Common myeloid progenitor, CD34-positive (primary cell): ENCODE measurements at places on chromosomes 2 and 18.

DNA sequence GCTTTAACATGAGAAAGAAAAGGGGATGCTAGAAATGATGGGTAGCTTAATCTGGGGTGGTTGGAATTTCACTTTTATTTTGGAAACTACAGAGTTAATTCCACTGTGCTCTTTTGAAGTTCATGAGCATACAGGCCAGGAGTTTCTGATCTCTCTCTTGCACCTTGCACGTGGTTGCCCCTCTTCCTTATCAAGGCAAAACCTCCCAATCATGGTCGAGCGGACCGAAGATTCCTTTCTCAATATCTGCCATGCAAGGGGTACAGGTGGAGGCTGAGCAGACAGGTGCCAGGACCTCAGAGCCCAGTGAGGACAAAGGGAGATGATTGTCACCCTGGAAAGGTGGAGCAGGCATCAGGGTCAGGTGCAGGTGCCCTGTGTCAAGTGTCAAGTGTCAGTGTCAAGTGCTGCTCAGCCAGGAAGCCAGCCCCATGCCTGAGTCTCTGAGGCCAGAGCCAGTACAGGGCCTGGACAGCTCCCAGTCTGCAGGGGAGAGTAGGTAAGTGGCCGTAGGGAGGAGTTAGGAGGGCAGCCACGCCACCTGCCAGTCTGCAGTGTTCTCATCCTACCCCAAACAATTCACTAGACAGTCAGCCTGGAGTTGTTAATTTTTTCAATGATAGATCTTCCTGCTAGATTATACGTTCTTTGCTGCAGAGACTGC lies 42.2 kb downstream of the LPIN1 start:
- no peaks in the 10 kb centered on the region for H3K4me1 ChIP-seq
- H3K27me3 ChIP-seq, result no peaks in the 10 kb centered on the region
- H3K4me3 ChIP-seq, result no peak overlapping the region
- H3K36me3 ChIP-seq, result peaks cover 21% of the 10 kb centered on the region
- DNase-seq, result no peak

DNA sequence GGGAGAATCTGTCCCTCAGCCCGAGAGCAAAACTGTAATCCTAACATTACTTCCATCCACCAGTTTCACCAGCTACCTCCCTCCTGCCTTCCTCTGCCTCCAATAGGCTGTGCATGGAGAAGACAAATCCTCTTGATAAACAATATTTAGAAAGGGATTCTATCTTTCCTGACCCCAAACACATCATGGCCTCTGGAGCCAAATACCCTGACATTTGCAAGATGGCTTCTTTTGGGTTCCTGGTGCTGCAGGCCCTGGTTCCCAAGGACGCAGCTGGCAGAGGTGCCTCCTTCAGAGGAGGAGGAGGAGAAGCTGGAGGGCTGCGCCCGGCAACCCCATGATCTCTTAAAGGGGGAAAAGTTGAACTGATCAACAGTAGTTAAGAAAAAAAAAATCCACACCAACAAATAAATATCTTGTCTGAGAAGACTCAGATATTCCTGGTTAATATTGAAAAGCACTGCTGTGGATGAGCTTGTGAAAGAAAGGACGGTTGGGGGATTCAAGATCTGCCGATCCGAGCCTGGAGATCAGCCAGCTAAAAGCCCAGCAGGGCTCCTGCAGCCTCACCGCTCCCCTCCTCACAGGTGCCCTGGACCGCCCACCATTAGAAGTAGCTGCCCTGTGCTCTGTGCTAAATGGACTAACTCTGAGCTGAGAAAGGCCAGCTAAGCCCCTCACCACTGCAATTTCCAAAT lies 116.8 kb downstream of the MSH2 start:
- H3K4me3 ChIP-seq, result peak overlapping the region; percentile 80
- peaks cover 12% of the 10 kb centered on the region for H3K4me1 ChIP-seq
- no peaks in the 10 kb centered on the region for H3K27me3 ChIP-seq
- H3K27ac ChIP-seq, result no peak overlapping the region
- no peak for DNase-seq

- peaks cover 12% of the 10 kb centered on the region for H3K36me3 ChIP-seq
- DNase-seq, result no peak
- H3K4me3 ChIP-seq, result no peak overlapping the region
- no peaks in the 10 kb centered on the region for H3K4me1 ChIP-seq
- no peaks in the 10 kb centered on the region for H3K27me3 ChIP-seq
Measured at GRCh38 chr2:101725038-101725437, 27.5 kb downstream of the MAP4K4 start.

DNA sequence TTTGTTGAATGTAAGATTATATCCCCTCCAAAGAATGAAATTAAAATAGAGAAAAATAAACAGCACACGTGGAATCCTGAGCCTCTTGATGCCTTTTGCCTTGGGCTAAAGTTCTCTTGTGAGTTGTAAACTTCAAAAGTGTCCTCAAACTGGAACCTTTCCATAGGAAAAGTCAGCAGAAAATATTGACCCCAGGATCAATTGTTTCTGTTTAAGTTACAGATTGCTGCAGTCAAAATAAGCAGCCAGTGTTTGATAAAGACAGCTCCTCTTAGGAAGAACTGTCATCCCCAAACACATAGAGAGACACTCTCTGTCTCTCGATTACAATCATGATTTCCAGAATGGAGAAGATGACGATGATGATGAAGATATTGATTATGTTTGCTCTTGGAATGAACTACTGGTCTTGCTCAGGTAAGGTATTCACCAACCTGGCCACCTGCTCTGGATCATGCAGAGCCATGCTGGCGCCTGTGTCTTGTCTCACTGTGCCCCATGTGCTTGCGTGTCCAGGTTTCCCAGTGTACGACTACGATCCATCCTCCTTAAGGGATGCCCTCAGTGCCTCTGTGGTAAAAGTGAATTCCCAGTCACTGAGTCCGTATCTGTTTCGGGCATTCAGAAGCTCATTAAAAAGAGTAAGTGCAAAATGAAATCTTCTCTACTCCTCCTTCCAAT lies at the start of gene SPP2:
Gene SPP2, plus strand, starts transcription at position 248 of the 681 bp plus-strand sequence. Its CDS starts 85 bp downstream, at position 333.
- H3K36me3 ChIP-seq, result no peaks in the 10 kb centered on the region
- no peaks in the 10 kb centered on the region for H3K27me3 ChIP-seq
- H3K4me3 ChIP-seq, result no peak within 1 kb of the TSS
- no peak for DNase-seq
- no peak within 1 kb of the TSS for H3K27ac ChIP-seq

- no peak overlapping the region for H3K27ac ChIP-seq
- no peak for DNase-seq
- H3K27me3 ChIP-seq, result no peaks in the 10 kb centered on the region
- no peaks in the 10 kb centered on the region for H3K36me3 ChIP-seq
- no peaks in the 10 kb centered on the region for H3K4me1 ChIP-seq
Measured at GRCh38 chr18:53753601-53754000, 470.9 kb downstream of the MBD2 start.

GRCh38 chr18:80175451-80176204 lies 66.6 kb downstream of the ADNP2 start:
- H3K4me3 ChIP-seq, result no peak overlapping the region
- no peaks in the 10 kb centered on the region for H3K4me1 ChIP-seq
- H3K36me3 ChIP-seq, result no peaks in the 10 kb centered on the region
- no peak overlapping the region for H3K27ac ChIP-seq

- no peaks in the 10 kb centered on the region for H3K4me1 ChIP-seq
- H3K4me3 ChIP-seq, result no peak overlapping the region
- DNase-seq, result no peak
- H3K27ac ChIP-seq, result no peak overlapping the region
- no peaks in the 10 kb centered on the region for H3K27me3 ChIP-seq
Measured at GRCh38 chr2:3637692-3638455, 20.1 kb upstream of the ALLC start.

DNA sequence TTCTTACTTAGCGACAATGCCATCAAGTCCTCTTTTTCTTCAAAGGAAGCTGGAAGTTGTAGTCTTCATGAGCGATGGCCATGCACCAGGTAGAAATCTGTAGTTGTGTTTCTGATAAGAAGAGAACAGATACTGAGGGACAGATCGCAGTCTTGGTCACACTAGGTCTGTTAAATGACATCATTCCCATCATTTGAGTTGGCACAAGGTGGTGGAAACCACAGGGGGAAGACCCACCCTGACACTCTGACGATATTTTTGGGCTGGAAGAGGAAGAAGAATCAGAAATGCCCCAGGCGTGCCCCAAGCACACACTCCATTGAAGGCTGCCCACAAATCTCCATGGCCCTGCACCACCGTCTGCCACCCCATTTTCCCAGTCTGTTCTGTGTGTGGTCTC lies 89.0 kb upstream of the BOD1L2 start:
- H3K36me3 ChIP-seq, result no peaks in the 10 kb centered on the region
- peaks cover 4% of the 10 kb centered on the region for H3K27me3 ChIP-seq
- H3K4me3 ChIP-seq, result no peak overlapping the region
- DNase-seq, result no peak
- no peaks in the 10 kb centered on the region for H3K4me1 ChIP-seq

DNA sequence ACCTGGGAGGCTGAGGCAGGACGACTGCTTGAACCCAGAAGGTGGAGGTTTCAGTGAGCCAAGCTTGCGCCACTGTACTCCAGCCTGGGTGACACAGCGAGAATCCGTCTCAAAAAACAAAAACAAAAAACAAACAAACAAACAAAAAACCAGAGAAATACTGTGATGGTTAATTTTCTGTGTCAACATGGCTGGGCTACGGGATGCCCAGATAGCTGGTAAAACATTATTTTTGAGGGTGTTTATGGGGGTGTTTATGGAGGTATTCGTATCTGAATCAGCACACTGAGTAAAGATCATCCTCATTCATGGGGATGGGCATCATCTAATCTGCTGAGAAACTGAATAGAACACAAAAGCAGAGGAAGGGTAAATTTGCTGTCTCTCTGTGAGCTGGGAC lies 40.8 kb upstream of the COX7A2L start:
- no peaks in the 10 kb centered on the region for H3K36me3 ChIP-seq
- DNase-seq, result no peak
- H3K4me1 ChIP-seq, result no peaks in the 10 kb centered on the region
- no peaks in the 10 kb centered on the region for H3K27me3 ChIP-seq
- no peak overlapping the region for H3K4me3 ChIP-seq

- no peaks in the 10 kb centered on the region for H3K36me3 ChIP-seq
- no peak overlapping the region for H3K4me3 ChIP-seq
- no peak for DNase-seq
Measured at GRCh38 chr2:160719116-160719515, 225.5 kb upstream of the RBMS1 start.

DNA sequence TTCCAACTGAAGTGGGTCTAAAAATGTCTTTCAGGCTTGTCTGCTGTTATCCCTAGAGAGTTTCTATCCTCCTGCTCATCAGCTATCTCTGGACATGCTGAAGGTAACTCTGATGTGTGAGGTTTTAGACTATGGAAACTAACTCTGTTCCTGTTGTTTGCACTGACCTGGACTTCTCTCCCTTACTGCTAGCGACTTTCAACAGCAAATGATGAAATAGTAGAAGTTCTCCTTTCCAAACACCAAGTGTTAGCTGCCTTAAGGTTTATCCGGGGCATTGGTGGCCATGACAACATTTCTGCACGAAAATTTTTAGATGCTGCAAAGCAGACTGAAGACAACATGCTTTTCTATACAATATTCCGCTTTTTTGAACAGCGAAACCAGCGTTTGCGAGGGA lies 26.9 kb downstream of the RMC1 start:
- no peak overlapping the region for H3K4me3 ChIP-seq
- H3K27me3 ChIP-seq, result no peaks in the 10 kb centered on the region
- DNase-seq, result no peak
- peaks cover 51% of the 10 kb centered on the region for H3K36me3 ChIP-seq
